ENCODE measurements at places on chromosomes 4 and X.

DNA sequence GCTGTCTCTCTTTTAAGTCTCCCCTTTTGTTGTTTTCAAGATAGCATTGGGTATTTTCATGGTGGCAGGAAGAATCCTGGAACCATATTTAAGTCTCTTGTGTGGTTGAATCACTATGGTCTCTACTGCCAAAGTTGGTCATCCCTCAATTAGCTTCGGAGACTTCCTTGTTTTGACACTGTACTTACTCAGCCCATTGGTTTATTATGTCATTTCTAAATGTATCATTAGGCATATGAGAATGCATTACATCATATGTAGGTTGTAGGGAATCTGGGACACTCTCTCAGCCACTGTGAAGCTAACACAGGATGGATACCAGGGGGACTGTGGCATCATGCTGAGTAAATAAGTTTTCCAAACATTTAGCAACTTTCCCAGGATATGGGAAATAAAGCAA lies 211.8 kb downstream of the DTHD1 start:
- DNase-seq = no peak

DNA sequence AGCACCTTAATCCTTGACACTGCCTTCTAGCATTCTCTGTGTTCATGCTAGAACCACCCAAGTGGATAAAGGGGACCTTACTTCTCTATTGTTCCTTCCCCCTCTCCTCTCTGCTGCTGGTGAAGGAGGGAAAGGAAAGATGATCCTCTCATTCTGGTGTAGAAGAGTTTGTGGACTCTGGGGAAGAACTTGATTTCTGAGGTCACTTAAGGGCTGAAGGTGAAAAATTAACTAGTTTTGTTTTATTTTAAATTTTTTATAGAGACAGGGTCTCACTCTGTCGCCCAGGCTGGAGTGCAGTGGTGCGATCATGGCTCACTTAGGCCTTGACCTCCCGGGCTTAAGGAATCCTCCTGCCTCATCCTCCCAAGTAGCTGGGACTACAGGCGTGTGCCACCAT lies 29.8 kb downstream of the SMS start:
- no peak for DNase-seq

DNA sequence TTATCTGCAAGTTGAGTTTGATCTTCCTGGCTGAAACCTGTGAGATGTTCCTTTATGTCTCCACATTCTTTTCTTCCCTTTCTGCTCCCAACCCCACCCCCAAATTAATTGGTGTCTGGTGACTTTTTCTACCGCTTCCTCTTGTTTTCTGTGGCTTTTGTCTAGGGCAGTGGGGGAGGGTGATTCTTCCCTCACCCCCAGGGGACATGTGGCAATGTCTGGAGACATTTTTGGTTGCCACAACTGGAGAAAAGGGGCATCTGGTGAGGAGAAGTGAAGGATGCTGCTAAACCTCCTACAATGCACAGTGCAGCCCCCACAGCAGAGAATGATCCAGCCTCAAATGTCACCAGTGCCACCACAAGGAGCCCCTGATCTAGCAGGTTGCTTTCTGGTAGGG lies 152.9 kb downstream of the NHS start:
- no peak for DNase-seq

- no peak for DNase-seq
These were observed 281.7 kb downstream of the UNC5C start for GRCh38 chr4:95267081-95267480.

GRCh38 chr4:184388106-184388505 lies 86.2 kb downstream of the IRF2 start:
- DNase-seq = no peak

GRCh38 chrX:51316271-51316670 lies 16.4 kb upstream of the NUDT10 start:
- DNase-seq = no peak

- DNase-seq = no peak
These were observed 98.7 kb downstream of the SORBS2 start for GRCh38 chr4:185713272-185713671.

DNA sequence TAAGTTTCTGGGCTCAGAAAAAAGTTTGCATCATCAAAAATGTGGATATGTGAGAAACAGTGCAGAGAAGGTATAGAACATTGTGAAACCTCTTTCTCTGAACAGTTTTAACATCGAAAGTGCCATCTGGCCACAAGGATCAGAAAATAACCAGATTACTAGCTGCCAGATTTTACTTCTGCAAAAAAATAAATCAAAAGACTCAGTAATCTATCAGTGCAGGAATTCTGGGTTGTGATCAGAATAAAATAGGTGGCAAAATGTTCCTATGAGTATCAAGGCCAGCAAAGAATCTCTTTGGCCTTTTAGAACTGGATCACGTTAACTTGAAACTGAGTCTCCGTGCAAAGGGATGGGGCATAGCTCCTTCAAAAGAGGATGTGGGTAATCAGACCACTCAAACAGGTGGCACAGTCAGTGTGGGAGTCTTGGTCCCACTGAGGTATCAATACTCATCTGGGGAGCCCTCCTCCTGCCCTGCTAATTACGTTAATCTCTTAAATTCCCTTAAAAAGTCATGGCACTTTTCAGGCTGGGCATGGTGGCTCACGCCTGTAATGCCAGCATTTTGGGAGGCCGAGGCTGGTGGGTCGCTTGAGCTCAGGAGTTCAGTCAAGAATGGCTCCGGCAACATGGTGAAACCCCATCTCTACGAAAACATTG lies 26.7 kb upstream of the RBM47 start:
- DNase-seq = no peak

DNA sequence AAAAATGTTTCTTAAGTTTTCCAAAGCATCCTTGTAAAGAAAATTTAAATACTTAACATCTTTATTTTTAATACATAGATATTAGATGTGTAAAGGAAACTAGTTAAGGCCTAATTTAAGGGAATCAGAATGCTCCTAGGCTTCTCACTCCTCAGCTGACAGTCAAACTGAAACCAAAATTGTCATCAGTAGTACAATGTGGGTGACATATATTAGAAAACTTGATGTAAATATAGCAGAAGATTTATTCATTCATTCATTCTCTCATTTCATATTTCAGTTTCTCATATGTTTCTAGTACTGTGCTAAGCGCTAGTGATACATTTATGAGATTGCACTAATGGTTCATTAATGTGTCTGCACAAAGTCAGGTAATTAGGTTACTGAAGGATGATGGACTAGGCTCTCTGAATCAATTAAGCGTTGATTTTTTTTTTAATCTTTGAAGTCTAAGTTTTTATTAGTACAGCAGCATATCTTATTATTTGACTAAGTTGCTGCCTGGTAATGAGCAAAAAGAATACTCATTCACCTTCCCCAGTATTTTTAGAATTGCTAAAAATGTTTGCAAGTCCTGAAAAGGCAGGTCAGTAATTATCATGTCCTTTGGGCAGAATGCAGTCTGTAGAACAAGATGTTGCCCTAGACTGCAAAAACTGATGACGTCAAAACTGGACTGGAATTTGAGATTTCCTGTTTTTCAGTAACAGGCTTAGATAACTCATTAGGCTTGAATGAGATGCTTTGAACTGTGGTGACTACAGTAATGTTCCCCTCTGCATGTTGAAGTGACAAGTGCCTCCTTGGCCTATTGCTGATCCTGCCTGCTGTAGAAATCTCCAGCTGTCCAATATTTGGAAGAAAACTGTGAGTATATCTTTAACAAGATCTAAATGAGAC lies 128.7 kb downstream of the ARHGAP24 start:
- no peak for DNase-seq

DNA sequence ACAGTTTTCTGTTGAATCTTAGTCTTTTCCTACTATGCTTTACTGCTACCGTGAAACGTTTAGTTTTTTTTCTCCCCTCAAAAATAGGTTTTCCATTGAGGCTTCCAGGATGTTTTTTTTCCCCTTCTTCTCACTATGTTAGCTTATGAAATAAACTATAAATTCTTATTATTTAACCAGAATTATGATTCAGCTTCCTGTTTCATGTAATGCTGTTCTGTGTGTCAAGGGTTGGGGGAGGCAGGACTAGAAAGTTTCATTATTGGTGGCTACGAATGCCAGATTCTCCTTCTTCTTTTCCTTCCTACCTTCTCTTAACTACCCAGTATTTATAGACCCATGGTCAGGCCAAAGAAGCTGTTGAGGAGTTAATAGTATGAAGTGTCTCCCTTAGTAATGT lies 11.8 kb downstream of the CLCN5 start:
- no peak for DNase-seq

- no peak for DNase-seq
These were observed 99.1 kb downstream of the MAB21L2 start for GRCh38 chr4:150681063-150681462.

GRCh38 chrX:50469206-50469605 lies 1.4 kb downstream of the DGKK start:
- no peak for DNase-seq

DNA sequence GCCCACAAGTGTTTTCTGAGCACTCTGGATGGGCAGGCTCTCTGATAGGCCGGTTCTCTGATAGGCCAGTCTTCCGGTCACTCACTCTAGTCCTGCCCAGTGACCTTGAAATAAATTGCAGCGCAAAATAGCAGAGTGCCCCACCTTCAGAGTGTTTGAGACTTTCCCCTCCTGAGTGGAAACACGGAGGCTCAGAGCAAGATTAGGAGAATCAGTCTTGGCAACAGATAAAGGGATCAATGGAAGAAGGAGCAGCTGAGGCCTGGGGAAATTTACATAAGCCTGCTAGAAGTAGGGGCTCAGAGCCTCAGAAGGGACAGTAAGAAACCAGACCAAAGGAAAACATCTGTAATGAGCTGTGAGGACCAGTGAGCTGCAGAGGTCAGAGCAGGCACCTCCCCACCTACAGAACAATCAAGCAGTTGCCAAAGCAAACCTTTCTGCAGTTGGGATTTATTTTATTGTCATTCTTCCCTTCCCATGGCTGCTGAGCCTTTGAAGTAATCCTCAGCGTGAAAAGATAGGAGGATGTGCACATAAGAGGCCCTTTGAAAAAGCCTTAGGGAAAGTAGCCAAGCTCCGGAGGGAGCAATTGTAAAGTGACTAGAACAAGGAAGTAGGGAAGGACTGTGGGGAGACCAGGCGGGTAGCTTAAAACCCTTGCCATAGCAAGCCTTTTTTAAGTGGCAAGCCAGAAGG lies 89.1 kb upstream of the TSPAN5 start:
- DNase-seq = no peak

DNA sequence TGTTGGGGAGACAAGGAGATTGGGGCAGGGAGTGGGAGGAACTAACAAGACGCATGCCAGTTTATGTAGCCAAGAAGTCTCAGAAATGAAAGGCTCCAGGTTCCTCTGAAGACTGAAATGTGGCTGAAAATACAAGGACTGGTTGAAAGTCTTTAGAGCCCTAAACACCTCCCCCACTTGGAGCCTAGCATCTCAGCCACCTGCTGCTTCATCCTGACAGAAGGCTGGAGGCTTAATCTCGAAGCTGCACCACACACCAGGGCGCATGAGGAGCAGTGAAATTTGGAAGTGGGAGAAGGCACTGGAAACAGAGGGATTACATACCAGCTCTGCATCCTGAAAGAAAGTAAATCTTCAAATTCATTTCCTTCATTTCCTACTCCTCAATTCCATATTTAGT lies 160.7 kb upstream of the FTHL17 start:
- no peak for DNase-seq

DNA sequence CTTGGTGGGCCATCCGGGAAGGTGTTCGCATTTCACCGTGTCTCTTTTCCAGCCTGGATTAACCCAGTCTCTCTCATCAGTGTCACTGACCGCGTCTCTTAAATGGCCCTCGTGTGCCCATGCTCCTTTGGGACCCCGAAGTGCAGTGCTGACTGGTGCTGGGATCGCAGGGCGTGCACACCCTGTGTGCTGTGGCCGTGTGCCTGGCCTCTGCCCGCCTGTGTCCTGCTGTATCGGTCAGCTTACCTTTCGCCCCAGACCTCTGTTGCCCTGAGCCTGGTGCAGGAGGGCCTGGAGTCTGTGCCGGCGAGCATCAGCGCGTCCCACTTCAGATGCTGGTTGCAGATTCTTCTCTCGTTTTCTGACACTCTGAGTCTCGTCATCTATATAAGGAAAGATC lies 68.3 kb upstream of the HGFAC start:
- no peak for DNase-seq

DNA sequence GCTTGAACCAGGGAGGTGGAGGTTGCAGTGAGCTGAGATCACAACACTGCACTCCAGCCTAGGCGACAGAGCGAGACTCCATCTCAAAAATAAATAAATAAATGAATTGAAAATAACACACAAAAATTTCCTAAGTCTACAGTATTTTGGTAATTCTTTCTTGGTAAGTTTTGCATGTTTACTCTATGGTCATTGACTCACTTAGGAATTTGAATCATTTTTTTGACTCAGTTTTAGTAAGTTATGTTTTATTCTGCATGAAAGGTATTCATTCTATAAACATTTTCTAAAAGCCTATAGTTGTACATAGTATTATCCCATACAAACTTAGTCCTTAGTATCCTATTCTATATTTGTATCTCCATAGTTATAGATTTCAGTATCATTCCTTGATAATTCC lies 772.9 kb upstream of the SLIT2 start:
- DNase-seq = no peak

DNA sequence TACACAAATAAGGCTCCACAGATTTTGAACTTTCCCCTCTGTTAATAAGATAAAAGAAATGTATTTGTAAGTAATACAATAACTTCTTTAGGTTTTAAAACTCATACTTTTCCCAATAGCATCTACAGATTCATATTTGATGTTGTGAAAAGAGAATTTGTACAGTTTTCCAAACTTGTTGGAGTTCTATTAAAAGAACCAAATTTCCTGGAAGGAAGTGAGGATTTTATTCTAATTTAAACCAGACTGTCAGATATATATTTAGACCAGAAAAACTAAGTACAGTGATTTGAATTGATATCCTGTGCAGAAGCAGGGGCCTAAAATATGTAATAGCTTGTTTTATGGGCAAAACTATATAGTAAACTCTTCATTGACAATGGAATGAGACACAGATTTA lies 53.7 kb downstream of the NAA11 start:
- no peak for DNase-seq

GRCh38 chrX:46710927-46711623 lies 47.8 kb downstream of the SLC9A7 start:
- no peak for DNase-seq

- DNase-seq = peak; percentile 5
These were observed 76.3 kb downstream of the EVC start for GRCh38 chr4:5787311-5787710.

DNA sequence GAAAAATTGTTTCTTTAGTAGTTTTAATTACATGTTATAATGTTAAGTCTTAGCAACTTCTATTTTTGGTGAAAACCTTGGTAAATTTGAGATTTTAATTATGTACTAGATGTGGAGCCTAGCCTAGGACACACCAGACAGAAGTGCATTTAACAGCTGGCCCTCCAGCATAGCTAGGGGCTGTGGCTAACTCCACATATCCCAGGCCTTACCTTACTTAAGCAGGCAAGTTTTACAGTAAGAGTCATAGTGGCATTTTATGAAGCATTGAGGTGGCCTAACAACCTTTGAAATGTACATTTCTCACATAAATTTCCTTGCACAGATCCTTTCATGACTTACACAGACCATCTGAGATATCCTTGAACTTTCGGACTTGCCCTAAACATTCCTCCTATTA lies 71.6 kb upstream of the C4orf54 start:
- DNase-seq = no peak

GRCh38 chr4:173333658-173334084 lies 487 bp downstream of the HMGB2 start:
- DNase-seq = no peak
